Panc1 (cell line): ENCODE measurements at places on chromosomes 2 and 18.
A peak's percentile ranks its signal among the peaks of the same experiment; 100 is the strongest.

DNA sequence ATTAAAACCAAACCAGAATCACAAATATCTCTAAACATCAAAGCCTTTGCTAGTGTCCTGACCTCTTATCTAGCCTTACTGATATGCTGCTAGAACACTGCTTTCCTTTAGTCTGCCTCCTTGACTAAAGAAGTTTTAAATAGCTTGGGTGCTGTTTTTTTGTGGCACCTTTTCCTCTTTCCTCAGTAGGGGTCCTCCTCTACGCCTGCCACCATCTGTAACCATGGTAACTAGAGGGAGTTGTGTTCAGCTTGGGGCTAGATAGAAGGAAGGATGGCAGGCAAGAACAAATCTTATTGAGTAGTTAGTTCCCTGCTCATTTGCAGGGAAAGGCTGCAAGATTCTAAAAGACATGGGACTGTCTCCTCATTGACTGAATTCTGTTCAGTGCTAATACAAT, 86.0 kb downstream of the TAF4B start:
- no peak for DNase-seq

DNA sequence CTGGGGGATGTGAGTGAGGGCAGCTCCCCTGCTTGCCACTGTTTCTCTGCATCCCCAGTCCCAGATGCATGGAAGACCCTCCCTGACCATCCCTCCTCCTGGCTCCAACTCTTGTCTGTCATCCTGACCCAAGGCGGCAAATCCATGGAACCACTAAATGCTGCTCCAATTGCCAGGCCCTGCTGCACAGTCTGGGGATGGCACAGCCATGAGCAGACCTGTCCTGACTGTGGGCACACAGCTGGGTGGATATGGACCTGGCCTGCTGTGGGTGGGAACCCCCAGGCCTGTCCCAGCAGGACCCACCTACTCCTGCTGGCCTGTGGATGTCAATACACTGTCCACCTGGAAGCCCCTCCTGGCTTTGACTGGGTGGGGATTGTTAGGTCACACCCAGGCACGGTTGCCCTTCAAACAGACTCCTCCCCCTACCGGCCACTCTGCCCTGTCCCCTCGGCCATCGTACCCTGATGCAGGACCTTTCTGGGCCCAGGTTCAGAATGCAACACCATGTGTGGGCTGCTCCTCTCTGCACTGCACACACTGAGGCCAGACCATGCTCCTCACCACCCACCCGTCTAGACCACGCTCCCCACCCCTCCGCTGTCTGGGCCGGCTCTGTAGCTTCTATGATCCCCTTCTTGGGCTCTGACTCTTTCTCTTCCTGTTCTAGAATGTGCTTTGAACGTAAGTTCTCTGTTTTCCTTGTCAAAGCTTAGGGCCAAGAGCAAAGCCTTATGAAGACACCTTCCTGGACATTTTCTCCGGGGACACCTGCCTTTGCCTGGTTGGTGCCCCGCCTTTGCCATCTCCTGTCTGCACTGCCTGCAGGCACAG, 57.9 kb downstream of the INPP5D start:
- no peak for DNase-seq

- DNase-seq: no peak
Measured at GRCh38 chr2:28581312-28581711, 85.5 kb downstream of the PLB1 start.

DNA sequence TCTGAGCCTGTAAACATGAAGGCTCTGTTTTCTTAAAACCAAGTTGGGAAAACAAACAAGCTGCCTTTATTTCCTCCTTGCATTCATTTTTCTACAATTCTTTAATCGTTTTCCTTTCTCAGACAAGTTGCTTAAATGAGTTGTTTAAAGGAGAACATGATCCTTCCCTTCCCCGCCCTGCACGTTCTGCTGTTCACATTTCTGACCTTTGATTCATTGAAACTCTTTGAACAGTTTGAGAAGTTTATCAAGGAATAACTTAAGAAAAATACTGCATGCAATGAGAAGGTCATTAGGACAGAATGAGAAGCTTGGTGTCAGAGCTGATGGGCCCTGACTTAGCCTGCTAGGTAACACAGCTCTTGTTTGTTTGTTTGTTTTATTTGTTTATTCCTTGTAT, 181.6 kb downstream of the PARD3B start:
- DNase-seq: no peak

DNA sequence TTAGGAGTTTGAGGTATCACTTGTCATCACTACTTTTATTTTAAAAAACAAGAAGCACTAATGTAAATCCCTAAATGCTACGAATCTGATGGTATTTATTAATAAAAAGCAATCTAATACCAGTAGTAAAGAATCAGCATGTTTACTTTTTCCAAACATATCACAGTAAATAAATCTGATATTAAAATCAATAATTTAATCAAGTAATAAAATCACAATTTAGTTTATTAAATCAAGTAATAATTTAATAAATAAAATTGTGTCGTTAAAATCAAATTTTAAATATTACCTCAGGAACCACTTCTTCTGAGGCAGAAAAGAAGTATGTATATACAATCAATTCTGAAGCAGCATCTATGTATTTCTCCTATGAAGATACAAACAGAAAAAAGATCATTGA, 18.0 kb downstream of the TMX3 start:
- DNase-seq: no peak

DNA sequence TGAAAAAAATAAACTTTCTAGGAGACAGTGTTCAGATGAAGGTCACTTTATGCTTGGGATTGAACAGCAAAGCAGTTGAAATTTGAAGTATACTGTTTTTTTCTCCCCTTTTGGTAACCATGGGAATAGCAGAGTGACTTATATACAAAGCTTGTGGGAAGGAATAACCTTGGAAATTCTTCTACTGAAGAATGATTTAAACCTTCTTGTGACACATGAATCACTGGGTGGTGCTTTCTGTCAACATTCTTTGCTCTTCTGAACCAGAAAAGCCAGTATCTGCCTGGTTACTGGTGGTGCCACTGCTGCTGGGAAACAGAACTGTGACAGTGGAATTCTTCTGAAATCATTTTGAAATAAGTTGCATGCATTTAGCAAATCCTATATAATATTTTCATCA, 39.4 kb upstream of the RND3 start:
- peak; percentile 84 for DNase-seq

GRCh38 chr2:71516253-71516888, 63.0 kb downstream of the DYSF start:
- DNase-seq: no peak

DNA sequence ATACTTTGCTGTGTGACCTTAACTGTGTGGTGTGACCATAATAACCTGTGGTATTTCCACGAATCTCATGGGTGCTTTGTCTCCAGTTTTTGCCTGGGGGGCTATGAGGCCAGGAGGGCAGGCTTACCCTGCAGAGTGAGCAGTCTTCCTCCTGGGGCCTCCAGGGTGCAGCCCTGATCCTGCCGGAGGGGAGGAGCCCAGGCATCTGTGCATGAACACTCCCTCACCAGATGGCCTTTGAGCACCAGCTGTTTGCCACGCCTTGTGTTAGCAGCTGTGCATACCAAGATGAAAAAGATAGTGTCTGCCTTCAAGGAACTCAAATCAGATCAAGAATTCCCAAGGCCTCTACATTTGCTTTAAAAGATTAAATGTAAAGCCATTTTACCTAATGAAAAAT, 75.0 kb upstream of the RBM44 start:
- DNase-seq: no peak

- no peak for DNase-seq
Measured at GRCh38 chr2:49351560-49351959, 197.2 kb upstream of the FSHR start.

DNA sequence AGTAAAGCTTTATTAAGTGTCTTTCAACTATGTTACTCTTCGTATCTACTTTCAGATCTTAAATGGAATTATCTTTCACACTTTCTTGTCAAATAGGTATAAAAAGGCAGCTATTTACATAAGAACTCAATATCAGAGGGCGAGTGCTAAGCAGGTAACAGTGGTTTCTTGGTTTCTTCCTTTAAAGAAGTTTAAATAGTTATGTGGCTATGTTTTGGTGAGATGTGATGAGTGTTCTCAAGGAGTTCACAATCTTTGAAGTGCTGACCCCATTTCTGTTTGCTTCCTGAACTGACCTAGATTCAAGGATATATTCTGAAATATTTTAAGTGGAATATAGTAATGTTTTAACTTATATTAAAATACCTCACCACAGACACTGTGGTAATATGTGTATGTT, 161.9 kb downstream of the DPP4 start:
- DNase-seq: no peak

DNA sequence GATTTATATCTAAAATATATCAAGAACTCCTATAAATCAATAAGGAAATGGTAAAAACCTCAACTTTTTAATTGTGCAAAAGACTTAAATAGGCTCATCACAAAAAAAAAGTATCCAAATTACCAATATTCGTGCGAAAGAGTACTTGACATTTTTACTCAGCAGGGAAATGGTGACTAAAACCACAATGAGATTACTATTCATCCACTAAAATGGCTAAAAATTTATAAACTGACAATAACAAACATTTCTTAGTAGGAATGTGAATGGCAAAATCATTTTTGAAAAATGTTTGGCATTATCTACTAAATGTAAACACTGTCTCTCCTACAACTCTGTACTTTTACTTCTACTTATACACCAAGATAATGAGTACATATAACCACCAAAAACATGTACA, 184.8 kb upstream of the RND3 start:
- no peak for DNase-seq

DNA sequence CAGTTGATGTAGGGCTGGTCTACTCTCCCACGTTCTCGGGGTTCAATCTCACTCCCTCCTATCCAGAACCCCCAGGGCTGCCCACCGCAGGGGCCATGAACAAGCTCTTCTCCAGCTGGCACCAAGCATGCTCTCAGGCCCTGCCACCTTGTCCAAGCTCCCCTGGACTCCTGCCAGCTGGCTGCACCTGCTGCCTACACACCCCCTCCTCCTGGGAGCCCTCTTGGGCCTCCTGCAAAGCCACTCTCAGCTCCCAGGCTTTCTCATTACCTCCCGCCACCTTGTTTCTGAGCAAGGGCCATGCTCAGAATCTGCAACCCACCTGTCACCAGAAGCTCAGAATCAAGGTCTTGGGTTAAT, 56.0 kb downstream of the HDAC4 start:
- DNase-seq: no peak

DNA sequence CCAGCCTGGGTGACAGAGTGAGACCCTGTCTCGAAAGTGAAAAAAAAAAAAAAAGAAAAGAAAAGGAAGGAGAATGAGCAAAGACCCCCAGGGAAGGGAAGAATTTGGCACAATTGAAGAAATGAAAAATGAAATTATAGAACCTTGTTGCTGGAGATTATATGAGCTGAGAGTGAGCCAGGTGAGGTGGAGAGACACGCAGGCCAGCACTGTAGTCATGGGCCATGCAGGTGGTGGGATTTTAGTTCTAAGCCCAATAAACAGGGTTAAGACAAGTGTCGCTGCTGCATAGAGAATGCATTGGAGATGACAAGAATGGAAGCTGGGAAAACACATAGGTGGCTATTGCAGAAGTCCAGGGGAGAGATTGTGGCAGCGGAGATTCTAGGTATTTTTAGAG, 32.3 kb downstream of the FBLN7 start:
- DNase-seq: no peak

- no peak for DNase-seq
Measured at GRCh38 chr18:78448106-78448505, 531.5 kb upstream of the SALL3 start.

DNA sequence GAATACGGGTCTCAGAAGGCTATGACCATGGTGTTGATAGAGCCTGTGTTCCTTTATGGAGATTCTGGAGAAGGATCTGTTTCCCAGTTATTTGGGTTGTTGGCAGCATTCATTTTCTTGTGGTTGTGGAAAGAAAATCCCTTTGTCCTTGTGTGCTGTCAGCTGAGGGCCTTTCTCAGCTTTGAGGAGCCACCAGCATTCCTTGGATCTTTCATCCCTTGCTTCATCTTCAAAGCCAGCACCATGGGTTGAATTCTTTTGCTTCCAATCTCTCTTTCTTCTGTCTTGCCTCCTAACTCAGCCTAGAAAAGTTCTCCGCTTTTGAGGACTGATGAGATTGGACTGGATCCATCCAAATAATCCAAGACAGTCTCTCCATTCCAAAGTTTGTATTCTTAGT, 103.2 kb upstream of the MMADHC start:
- no peak for DNase-seq

DNA sequence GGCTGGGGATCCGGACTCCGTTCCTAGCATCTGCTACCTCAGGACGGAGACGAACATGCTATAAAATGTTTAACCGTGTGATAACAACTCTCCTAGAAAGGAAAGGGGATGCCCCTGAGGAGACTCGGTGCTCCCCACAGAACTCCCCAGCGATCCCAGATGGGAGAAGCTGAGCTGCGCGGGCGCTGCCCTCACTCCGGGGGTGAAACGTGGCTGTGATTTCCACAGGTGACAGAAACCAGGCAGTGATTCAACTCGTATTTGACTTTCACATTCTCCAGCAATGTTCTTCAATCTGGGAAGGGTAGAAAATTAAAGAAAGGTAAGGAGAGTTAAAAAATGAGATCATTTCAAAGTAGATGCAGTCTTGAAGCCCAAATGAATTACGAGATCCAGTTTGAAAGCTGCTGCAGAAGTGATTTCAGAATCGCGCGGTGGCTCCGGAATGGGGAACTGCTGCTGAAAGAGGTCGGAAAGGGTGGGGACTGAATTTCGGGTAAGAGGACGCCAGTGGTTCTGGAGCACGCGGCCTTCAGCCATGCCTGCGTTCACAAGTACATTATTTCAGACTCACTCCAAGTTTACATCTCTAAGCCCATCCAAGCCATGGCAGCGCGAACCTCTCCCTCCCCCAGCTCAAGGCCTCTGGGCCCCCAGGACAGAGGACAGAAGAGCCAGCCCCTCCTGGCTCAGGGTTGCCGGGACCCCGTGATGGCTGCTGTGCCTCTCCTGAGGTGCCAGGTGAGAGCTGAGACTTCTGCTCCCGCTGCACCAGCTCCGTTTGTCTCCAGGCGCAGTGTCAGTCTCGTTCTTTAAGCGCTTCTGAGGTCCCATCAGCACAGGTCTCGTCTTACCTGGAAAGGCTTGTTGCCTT, 39.5 kb downstream of the ADNP2 start:
- no peak for DNase-seq

DNA sequence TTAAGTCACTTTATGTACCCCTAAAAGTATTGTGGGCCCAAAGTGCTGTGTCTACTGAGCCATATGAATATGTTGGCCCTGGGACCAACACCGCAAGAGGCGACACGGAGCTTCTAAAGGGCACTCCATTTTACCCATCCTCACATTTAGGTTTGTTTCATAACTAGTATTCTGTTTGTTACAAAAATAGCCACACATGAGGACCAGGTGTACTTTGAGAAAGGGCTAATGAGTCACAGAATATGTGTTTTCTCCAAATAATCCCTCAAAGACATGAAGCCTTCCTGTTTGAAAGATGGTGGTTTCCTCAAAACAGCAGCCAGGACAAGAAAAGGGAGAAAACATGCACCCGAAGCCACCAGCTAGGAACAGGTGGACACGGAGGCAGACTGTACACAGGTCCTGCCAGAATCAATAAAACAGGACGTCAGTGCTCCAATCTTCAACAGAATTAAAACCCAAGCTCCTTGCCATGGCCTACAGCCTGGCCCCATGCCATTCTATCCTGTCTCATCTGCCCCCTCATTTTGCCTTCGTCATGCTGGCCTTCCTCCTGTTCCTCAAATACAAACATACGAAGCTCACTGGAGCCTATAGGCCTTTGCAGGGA, 21.8 kb upstream of the GRB14 start:
- DNase-seq: no peak

GRCh38 chr2:191638079-191638801, 39.7 kb upstream of the NABP1 start:
- DNase-seq: peak; percentile 73
